ENCODE measurements at places on chromosomes 2 and 18.

- no peak for DNase-seq
Observed at GRCh38 chr2:125643128-125643527, 1012.8 kb upstream of the GYPC start.

GRCh38 chr18:11548396-11548795 lies 61.0 kb upstream of the SLC35G4 start:
- DNase-seq, result no peak

DNA sequence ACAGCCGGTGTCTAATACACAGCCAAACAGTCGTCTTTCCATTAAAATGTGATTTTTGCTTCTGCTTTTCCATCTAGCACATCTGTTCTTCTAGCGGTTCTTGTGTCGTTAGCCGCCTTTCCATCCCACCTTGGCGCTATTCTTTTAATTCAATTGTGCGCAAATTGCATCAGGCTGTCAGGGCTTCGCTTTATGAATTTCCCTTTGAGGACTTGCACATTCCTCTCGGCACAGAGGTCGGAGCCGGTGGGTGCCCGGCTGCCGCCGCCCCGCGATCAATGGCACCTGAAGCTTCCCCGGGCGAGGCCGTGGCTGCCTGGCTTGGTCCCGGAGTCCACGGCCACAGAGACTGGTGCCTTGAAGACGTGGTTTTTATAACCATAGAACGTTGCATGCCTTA lies 33.9 kb upstream of the TSPYL6 start:
- DNase-seq, result no peak

DNA sequence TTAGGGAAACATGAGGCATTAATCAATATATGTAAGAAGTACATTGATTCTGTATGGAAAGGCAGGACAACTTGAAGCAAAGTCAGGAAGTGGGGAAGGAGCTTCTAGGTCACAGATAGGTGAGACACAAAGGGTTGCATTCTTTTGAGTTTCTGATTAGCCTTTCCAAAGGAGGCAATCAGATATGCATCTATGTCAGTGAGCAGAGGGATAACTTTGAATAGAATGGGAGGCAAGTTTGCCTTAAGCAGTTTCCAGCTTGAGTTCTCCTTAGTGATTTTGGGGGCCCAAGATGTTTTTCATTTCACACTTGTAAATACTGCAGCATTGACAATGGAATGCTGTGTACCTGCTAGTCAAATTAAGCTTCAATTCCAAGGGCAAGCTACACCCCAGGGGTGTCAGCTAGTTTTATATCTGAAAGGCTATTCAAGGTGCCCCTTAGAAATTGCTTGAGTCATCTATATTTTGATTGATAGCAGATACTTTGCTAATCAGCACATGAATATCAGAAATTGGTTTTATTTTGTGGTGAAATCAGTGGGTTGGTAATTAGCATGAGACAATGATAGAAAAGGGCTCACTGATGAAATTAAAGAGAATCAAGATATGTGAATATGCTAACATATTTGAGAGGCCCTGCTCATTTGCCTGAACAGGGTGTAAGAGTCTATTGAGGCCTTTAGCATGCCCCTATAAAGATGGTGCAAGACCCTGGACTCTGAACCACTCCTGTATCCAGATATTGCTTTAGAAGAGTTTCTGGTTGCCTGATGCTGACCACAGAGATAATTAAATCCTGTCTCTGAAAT lies 131.5 kb downstream of the TMEM17 start:
- no peak for DNase-seq

DNA sequence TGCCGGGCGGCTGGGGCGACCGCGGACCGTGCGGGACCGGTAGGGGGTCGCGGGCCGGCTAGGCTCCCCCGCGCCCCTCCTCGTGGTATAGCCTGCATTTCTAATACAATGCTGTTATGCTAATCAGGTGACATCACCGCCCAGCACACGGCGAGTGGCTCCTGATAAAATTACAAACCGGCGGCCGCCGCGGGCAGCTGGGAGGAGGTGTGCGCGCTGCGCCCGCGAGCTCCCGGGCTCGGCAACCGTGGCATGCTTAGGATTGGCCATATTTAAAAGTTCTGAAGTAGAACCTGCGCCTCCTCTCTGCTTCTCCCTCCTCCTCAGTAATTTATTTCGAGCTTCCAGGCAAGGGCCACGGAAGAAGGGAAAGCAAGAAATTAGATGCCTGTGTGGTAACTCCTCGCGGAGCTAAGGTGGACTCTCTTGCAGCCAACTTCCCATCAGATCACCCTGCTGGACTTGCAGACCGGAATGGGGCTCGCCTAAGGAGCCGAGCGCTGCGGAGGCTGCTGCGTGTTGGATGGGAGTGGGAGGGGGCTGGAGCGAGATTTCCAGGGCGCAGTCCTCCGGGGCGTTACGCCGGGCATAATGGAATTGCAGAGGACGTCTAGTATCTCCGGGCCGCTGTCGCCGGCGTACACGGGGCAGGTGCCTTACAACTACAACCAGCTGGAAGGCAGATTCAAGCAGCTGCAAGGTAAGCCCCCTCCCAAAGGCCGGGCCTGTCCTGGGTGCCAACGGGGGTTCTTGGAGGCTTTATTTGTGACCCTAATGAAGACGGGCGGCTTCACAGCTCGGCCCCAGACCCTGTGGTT lies 102.3 kb downstream of the SPTBN1 start:
- DNase-seq, result peak; percentile 80

- DNase-seq, result no peak
Observed at GRCh38 chr2:215137741-215138340, 585 bp downstream of the ABCA12 start.

DNA sequence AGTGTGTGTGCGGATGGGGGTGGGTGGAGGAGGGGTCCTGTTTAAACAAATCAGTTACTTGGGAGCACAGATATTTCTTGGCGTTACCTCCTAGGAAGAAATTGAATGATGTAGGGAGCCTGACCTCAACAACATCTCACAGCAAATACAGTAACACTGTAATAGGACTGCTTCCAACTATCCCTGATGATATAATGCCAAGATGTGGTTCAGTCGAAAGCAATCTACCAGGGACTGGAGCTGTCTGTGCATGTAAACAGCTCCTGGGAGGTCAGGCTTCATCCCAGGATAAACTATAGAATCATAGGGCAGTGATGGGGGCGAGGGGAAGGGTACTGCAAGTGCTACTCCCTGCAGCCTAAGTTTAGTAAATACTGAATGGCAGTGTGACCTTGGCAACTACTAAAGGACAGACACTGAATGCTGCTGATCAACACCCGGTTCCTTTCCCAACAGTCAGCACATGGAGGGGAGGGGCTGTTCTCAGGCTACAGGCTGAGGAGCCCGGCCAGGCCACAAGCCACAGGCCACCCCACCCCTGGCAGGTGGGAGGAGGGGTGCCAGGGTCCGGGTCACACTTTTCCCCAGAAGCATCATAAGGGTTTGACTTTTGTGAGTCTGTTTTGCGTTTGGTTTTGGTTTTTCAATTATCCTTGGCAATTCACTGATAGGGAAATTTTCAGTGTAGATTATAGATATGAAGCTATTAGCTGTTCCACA lies 85.3 kb upstream of the ZNF397 start:
- DNase-seq, result no peak

DNA sequence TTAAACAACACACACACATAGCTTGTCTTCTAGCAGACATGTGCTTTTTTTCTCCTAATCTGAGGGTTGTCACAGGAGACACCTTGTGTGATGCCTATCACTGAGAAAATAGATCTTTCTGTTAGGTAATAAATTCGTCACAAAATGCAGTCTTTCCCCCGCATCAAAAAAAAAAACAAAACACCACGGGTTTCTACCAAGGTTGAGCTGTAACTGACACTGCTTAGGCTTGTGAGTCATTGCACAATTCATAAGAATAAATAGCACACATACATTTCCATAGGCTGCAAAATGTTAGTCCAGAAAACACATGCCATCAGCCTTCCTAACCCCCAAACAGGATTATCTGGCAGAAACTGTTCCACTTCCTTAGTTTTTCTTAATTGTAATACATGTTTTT lies 6.5 kb downstream of the TMEM163 start:
- DNase-seq, result no peak

GRCh38 chr2:27131429-27131828 lies 3.0 kb downstream of the PREB start:
- DNase-seq, result no peak

- DNase-seq, result no peak
Observed at GRCh38 chr2:33735096-33735495, 136.0 kb upstream of the FAM98A start.

GRCh38 chr2:1816414-1816911 lies 72.1 kb upstream of the PXDN start:
- no peak for DNase-seq

DNA sequence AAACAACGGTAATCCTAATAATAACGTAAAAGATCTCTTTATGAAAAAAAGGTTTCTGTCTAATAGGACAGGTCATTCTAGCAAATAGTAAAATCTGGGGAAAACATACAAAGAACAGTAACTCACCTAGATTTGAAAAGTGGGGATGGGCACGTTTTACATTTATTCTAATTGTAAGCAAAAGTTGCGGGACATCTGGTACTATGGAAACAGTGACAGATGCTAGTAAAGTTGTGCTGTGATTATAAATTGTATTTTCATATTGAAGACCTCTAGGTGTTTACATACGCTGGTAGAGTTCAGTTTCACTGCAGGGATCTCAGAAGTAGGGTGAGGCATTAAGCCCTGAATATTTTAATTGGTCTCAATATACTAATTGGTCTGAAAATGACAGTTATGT lies 422.5 kb downstream of the DPP10 start:
- no peak for DNase-seq

Data from right lobe of liver (tissue), 6 donors.